Pancreas (tissue), 10 donors: ENCODE measurements at places on chromosomes 6 and 20. TPM values are rescaled to one million over a fixed set of nuclear protein-coding genes. Genes with fewer than 3 reads are reported as not detected.

HRH3 gene
- total RNA-seq = not detected

IL20RA gene
- 5.5 TPM for total RNA-seq

SAMD5 gene
- 2.0 TPM for total RNA-seq

TMEM151B gene
- 0.12 TPM for total RNA-seq

DAAM2 gene
- total RNA-seq = 7.1 TPM

PCK1 gene
- total RNA-seq = 0.12 TPM

LY6G6F gene
- total RNA-seq = not detected

RSPO3 gene
- total RNA-seq = 0.51 TPM

MRPL18 gene
- total RNA-seq = 27.2 TPM

SPACA1 gene
- not detected for total RNA-seq

TRAPPC3L gene
- not detected for total RNA-seq

SLC26A8 gene
- not detected for total RNA-seq

FGD2 gene
- total RNA-seq = 13.2 TPM

MEP1A gene
- 1.2 TPM for total RNA-seq

SGK2 gene
- 20.0 TPM for total RNA-seq

SLC35B3 gene
- 11.1 TPM for total RNA-seq

HLA-DMB gene
- total RNA-seq = 1.9 TPM

BANF2 gene
- total RNA-seq = 6.4 TPM

CTNNBL1 gene
- 21.9 TPM for total RNA-seq

OR2H1 gene
- total RNA-seq = not detected

SNAI1 gene
- total RNA-seq = 1.8 TPM

THEMIS gene
- 0.19 TPM for total RNA-seq

ACSS1 gene
- total RNA-seq = 34.5 TPM

GRM1 gene
- total RNA-seq = 0.05 TPM

FAM184A gene
- 2.3 TPM for total RNA-seq

HNF4A gene
- total RNA-seq = 22.6 TPM

LGSN gene
- total RNA-seq = 0.22 TPM

OR12D3 gene
- total RNA-seq = not detected

TINAG gene
- not detected for total RNA-seq

GCNT2 gene
- total RNA-seq = 3.1 TPM

FAM217A gene
- total RNA-seq = 0.69 TPM

TRIM40 gene
- not detected for total RNA-seq

OXT gene
- total RNA-seq = not detected

BCAS4 gene
- 1.9 TPM for total RNA-seq

STMND1 gene
- 1.3 TPM for total RNA-seq

SLC17A1 gene
- not detected for total RNA-seq
